GM12878 (cell line): ENCODE measurements at places on chromosomes 7 and 10.

DNA sequence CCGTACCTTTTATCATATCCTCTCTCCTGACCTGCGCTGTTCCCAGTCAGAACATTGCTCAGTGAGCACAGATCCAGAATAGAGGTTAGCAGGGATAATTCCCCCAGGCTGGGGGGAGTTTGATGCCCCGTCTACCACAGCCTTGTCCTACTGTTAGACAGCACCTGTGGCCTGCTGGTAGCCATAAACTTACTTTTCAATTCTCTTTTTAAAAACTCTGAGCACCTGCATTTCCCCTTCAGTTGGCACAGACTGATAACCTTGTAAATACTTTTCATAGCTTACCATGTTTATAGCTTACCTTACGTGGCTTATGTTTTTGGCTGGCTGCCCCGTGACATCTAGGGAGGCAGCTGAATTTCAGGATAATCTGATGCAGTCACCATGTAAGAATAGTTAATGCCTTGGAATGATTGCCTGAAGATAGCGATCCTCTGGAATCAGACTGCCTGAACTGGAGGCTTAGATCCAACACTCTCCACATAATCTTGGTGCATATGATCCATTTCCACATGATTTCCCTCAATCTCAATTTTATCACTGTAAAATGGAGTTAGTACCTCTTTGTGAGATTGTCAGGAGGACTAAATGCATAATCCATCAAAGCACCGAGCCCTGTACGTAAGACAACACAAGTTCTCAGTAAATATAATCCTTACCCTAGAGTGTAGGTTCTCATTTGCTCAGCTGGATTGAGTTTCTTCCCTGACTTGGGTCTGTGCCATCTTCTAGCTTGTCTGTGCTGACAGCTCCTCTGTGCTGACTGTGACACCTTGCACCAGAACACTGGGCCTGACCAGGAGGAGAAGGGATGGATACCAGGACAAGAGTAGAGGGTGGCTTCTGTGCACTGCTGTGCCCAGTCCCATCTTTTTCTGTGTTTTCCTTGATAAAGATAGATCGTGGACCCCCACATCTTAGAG, 111.7 kb upstream of the GJD4 start:
- DNase-seq, result no peak

DNA sequence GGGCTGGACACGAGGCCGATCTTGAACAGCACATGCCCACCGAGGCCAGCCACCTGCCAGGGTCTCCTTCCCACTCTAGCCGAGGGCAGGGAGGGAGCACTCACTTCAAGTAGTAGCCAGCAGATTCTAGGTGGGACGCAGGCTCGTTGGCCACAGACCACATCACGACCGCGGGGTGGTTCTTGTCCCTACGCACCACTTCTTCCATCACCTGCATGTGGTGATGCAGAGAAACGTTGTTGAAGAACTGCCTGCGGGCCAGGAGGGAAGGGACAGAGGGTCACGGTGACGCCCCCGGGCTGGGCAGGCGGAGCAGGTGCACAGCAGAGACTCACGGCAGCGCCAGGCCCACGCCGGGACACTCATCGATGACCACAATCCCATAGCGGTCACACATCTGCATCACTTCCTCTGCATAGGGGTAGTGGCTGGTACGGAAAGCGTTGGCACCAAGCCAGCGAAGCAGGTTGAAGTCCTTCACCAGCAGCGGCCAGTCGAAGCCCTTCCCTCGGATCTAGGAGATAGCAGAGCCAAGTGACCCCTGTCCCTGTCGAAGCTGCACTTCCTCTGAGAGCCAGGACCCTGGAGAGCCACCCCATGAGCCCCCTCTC, 7.7 kb downstream of the GUSB start:
- DNase-seq, result no peak

DNA sequence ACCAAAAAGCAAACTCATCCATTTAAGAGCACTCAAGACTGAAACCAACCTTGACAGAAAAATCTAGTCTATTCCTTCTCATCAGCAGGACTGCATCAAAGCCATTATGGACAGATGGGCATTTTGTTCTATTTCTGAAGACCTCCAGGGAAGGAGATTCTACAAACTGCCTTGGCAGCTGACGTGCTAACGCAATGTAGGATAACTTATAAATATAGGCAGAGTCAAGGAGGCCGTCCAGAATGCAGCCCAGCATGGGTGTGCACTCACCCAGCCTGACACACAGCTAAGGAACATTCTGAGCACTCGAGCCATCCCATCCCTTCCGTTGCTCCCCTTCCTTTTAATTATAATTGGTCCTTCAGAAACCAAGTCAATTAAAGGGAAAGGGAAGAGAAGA, 25.3 kb upstream of the NEBL start:
- no peak for DNase-seq

- DNase-seq, result no peak
Observed at GRCh38 chr10:22230158-22230833, 12.5 kb upstream of the EBLN1 start.

- no peak for DNase-seq
Observed at GRCh38 chr7:157699357-157700013, 362.7 kb downstream of the DNAJB6 start.

GRCh38 chr7:28647076-28647421, 234.7 kb downstream of the CREB5 start:
- DNase-seq, result no peak

- DNase-seq, result no peak
Observed at GRCh38 chr10:44056967-44057805, 327.7 kb downstream of the CXCL12 start.

DNA sequence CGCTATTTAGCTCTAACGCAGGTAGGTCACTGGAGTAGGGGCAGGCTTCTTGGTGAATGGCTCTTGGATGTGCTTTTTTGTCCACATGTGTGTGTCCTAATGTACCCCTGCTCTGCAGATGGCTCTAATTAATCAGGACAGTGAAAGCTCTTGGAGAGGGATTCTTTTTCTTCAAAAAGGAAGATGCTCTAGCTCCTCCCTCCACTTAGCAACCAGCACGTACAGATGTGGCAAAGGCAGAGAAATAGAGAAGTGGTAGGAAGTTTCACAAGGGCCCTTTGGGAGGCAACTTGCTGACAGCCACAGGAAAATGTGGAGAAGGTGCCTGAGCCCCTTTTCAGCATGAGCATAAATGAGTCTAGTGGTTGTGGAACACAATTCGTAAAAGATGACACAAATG, 221.7 kb downstream of the PLXNA4 start:
- DNase-seq, result no peak
